Fibroblast of skin of right quadriceps (primary cell): ENCODE measurements at places on chromosomes 2 and 18.

GRCh38 chr2:190670182-190670946, 21.5 kb downstream of the NAB1 start:
- no peak for DNase-seq

DNA sequence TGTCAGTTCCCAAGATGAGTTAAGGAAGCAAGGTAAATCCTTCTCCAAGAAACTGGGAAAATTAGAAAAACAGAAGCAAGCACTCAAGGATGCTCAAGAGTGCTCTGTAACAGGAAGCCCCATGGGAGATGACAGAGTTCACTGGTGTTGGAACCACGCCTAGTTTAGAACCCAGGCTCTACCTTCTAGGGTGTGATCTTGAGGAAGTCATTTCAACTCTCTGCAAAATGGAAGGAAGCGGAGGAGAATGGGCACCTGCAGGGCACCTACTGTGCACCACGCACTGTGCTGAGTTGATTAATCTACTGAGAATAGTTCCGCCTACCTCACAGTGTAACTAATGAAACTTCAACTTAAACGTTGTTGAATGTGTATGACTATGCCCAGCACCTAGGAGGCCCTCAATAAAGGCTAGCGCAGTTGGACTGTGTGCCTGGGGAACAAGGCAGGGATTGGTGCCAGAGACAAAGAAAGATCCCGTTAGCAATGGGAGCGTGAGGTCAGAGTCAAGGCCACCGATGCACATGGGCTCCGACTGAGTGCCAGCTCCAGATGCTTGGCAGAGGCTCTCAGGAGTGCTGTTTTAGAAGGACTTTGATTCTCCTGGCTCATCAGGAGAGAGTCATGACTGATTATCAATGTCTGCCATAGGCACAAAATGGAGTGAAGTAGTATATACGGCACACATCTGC, 93.7 kb downstream of the MAPK4 start:
- DNase-seq = no peak

DNA sequence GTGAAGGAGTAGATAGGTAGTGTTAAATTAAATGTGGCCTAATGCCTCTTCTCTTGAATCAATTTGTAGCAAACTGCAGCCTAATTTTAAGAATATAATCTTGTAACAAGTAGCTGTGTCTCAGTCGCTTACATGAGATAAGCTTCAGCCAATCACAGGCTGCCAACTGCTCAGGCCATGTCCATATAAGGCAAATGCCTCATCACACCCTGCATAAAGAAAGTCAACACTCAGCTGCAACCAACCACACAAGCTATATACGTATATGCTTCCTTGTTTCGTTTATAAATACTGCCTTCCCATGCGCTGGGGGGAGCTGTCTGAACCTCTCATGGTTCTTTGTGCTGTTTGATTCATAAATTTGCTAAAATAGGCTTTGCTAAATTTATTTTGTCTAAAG, 476.3 kb downstream of the TRIB2 start:
- peak; percentile 53 for DNase-seq

GRCh38 chr18:77092104-77093066, 40.2 kb downstream of the MBP start:
- no peak for DNase-seq

- no peak for DNase-seq
These were observed 88.0 kb downstream of the ATP8B1 start for GRCh38 chr18:57715073-57715472.

GRCh38 chr2:51511002-51511401, 479.1 kb upstream of the NRXN1 start:
- DNase-seq = no peak

DNA sequence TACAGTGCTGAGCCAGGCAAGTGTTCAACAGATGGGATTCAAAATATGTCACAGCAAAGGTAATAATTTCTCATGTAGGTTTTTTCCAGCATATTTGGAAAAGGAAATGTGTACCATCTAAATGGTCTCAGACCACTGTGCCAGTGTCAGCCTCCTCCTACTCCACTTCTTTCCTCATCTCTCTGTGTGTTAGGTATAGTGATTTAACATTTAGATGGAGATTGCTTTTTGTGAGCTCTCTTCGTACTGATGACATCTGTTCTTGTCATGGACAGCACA, 80.9 kb upstream of the TSPYL6 start:
- no peak for DNase-seq

DNA sequence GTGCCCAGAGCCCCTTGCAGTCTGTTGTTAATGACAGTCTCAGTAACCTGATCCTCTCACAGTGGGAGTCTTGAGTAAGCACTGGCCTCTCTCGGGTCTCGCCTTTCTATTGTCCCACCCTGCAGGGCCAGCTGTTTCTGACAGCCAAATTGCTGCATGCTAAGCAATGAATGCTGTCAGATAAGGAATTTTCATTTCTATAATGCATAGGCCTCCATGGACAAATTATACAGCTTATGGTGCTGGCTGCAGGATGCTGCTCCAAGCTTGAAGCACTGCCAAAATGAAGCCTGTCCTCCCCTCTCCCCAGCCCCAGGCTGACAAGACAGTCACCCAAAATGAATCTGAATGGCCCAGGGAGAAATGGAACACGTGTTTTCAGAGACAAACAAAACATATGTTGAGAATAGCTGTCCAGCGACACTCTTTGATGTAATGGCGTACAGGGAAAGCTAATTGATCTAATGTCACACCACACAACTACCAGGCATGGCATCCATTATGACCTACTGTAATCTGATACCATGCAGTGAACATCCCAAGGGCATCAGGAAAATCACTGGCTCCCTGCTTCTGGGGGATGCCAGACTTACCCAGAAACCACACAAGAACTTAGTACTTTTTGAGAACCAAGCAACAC, 36.8 kb downstream of the ACVR1 start:
- peak; percentile 81 for DNase-seq

DNA sequence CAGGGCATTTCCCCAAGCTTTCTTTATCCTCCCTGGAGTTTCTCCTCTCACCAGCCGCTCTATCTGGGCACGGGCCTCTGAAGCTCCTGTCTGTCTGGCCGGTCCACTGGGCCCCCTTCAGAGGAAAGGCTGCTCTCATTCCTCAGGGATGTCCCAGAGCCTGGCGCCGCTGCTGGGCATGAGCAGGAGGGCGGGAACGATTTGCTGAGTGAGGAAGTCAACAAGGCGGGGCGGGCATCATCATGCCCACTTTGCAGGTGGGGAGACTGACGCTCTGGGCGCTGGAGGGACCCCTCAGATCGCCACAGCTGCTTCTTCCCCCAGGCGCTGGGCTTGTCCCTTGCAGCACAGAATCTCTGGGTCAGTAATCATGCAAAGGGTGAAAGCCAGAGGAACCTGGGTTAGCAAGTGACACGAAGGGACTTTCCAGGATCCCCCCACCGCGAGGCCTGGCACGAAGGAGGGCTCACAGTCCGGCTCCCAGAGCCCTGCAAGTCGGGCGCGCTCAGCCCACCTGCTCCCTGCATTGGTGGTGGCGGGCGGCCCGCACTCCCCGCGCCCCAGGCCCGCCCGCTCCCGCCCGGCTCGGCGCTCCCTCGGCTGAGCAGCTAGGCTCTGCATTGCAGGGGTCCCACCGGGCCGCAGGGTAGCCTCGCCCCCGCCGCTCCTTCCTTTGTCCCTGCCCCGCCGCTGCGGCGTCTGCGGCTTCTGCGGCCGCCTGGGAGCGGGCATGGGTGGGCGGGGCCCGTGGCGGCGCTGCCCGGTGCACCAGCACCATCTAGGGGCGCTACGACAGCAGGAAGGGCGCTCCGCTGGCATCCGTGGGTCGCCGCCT, 157.8 kb downstream of the CYRIA start:
- peak; percentile 7 for DNase-seq

DNA sequence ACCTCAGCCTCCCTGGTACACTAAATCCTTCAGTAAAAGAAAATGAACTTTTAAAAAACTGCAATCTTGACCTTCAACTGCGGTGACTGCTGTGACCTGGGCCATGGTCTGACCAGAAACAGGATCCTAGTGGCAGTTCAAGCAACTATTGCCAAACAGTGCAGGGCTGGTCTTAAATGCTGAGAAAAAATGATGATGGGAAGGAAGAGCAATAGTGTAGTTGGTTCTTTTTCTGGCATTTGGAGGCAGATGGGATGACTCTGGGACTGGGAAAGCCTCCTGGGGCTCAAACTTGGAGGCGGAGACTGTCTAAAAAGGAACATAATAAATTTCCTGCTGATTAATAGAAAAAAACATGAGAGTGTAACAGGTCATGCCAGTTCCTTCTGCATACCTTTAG, 45.4 kb downstream of the CHN1 start:
- no peak for DNase-seq
